ENCODE measurements at places on chromosomes 4 and X.

DNA sequence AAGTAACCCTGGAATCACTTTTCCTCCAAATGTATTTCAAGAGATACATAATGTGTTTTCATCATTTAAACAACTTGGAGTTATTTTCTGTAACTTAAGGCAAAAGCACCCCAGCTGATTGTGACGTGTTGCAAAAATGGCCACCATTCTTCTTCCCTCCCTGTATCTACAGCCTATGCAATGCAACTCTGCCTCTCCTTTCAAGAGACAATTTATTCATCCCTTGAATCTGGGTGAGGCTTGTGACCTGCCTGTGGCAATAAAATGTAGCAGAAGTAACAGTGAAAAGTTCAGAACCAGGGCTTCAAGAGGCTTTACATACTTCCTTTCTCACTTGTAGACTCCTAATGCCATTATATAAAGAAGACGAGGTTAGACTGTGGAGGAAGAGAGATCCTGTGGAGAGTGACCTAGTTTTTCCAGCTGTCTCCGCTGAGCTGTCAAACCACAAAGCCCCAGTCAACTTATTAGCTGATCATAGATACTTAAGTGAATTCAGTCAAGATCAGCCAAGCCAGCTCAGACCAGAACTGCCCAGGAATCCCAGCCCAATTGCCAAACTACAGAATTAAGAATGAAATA is 81.0 kb upstream of the KLF3 start:
- no peak for DNase-seq

DNA sequence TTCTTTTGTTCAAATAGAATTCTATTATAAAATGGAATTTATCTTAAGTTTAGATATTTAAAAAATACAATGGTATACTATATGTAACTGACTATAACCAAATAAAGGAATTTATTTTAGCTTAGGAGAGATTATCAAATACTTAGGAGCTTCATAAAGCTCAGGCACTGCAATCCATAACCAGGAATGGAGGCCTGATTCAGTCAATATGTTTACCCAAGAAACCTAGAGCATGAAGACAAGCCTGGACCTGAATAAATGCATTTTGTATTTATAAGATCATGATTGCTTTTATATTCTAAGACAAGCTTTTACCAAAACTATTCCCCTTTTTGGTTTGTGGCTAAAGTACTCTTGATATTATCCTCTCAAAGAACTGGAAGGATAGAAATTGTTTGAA is 742.6 kb downstream of the FAT4 start:
- DNase-seq = no peak

GRCh38 chrX:23779025-23779424 is 3.9 kb upstream of the SAT1 start:
- no peak for DNase-seq

DNA sequence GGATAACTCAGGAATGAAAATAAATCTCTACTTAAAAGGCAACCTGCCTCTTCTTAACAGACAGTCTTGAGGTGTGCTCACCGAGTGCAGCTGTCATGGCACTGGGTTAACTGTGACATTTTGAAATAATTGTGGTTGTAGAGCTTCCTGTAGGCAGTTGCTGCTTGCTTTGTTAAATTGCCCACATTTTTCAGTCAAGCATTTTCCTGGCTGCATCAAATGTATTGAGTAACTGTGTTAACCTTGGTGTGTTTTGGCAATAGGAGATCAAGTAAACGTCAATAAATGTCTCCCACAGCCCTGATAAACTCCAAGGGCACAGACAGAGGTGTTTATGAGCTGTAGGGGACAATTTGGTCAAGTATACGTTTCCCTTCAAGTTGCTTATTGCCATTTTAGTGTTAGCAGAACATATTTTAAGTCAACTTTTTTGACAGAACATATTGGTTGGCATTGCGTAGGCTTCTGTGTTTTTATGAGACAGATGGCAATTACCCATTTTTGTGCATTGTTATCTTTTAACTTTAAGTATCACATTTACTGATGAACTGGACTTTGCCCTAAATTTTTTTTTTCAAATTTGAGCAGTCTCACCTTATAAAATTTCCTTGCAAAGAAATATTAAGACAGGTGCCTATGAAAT is 527.4 kb downstream of the C4orf33 start:
- DNase-seq = no peak

GRCh38 chrX:134634691-134635090 is 23.6 kb downstream of the PLAC1 start:
- no peak for DNase-seq

DNA sequence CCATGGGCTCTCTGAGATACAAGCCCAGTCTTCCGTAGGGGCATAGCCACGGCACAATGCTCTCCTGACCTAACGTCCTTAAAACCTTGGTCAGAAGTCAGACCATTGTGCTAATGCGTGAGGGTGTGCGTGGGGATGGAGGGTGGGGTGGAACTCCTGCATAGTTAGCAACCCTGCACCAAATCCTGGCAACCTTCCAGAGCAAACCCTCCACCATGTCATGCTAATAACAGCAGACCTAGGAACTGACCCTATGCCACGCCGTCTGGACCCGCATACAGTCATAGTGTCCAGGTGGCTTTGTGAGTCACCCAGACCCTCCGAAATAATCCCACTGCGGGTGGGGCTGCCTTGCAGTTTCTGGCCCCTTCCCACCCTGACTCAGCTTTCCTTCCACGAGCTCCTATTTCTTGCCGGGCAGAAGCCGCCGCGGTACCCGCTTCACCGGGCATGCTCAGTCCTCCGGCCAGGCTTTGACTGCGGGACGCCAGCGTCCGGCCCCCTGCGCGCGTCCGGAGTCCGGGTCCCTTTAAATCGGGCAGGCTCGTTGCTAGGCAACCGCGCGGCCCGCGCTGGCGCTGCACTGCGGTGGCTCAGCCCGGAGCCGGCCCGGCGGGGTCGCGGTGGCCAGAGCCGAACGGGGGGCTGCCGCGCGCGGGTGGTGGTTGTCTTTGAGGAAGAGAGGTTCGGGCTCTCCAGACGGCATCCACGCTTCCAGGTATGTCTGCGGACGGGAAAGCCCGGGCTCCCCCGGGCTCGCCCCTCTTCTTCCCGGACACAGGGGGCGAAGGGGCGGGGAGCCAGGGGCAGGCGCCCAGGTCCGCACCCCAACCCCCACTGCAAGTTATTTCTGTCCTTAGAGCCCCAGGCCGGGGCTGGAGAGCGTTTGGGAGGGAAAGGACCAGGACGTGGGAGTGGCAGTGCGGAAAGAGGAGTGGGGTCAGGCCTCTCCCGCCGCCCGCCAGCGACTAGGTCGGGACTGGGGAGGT is at the start of gene CCDC160:
Gene CCDC160, plus strand, starts transcription at position 557 of the 989 bp plus-strand sequence. CDS start 7,619 bp downstream, outside the sequence.
- DNase-seq = no peak

GRCh38 chr4:169330811-169331210 is 60.1 kb upstream of the SH3RF1 start:
- no peak for DNase-seq

DNA sequence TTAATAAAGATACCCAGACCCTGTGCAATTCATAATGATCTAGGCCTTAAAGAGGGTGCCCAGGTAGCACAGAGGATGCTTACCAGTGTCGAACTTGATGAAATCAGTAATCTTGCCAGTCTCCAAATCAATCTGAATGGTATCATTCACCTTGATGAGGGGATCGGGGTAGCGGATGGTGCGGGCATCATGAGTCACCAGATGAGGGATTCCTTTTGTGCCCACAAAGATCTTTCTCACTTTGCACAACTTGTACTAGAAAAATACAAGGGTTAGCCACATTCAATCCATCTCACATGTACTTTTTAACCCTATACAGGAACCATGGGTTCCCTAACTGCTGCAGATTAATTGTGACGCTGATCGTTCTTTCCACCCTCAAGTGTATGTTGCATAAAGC is 3.3 kb downstream of the RPS4X start:
- DNase-seq = no peak

GRCh38 chr4:74431113-74431826 is 13.7 kb upstream of the AREG start:
- DNase-seq = no peak

- DNase-seq = no peak
These were observed 90.0 kb upstream of the AFAP1 start for GRCh38 chr4:8029689-8030088.

GRCh38 chr4:183808097-183808456 is 97.0 kb upstream of the STOX2 start:
- no peak for DNase-seq

GRCh38 chr4:96406742-96407141 is 566.8 kb downstream of the PDHA2 start:
- DNase-seq = no peak

GRCh38 chr4:10535912-10536311 is 78.7 kb upstream of the ZNF518B start:
- DNase-seq = no peak

DNA sequence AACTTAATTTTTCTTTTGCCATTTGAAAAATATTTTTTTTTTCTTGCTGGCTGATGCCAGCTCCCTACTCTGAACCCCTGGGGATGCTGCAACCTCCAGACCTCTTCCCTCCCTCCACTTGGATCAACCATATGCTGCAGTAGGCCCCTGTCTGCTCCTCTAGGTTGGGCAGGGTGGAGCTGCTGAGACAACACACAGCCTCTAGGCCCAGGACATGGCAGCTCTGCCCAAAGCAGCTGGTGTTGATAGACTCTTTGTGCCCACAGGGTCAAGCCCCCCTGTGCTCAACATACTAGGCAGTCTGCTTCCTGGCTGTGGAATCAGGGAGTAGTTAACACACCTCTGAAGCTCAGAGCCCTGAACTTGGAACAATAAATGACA is 19.9 kb upstream of the CLNK start:
- no peak for DNase-seq

DNA sequence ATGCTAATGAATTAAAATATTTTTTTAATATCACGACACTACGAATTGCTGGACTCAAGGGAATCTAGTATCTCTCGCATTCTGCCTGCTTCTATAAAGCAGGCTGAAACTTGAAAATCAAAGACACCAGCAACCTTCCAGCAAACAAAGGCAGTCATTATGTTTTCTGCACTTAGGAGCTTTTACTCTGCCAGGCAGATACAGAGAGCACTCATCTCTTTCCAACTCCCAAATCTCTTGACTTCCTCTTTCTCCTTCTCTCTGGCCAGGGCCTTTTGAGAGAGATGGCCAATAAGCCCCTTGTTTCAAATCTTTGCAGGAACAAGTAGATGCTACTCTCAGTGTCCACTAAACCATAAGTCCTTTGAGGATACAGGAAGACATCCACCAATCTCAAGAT is 95.2 kb upstream of the KLF3 start:
- no peak for DNase-seq

DNA sequence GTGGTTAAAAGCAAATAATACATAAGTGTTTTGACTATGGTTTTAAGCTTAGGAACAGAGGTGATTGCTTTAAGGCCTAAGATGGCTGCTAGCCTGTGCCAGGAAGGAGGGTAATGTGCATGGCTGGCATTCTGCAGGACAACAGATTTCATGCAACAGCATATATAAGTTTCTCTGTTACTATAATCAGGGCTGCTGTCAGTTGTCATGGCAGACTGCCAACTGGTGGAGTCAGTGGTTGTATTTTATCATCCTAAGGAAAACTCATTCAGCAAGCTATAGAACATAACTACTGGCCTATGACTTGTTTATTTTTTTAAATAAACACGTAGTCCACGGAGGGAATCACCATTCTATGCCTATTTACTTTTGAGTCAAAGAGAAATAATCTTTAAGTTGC is 77.7 kb upstream of the DCAF8L1 start:
- DNase-seq = no peak

DNA sequence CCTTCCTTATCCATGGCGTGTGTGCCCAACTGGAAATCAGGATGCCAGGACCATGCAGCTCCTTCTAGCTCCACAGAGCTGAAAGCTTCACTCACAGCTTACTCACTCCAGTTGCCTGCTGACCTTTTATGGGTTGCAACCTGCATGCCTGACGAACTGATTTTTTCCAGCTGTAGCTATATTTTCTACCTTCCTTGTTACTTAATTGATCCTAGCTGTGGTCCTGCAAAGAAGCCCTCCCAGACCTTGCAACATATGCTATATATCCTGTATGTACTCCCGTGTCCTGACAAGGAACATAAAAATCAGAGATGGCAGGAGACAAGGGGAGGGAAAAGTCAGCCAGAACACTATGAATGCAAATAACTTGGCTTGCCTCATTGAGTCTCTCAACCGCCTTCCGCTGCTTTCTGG is 135.3 kb upstream of the LDB2 start:
- DNase-seq = no peak

- DNase-seq = no peak
These were observed 52.1 kb upstream of the HSD17B10 start for GRCh38 chrX:53486285-53486684.

- no peak for DNase-seq
These were observed 69.6 kb downstream of the KIT start for GRCh38 chr4:54727346-54727745.

DNA sequence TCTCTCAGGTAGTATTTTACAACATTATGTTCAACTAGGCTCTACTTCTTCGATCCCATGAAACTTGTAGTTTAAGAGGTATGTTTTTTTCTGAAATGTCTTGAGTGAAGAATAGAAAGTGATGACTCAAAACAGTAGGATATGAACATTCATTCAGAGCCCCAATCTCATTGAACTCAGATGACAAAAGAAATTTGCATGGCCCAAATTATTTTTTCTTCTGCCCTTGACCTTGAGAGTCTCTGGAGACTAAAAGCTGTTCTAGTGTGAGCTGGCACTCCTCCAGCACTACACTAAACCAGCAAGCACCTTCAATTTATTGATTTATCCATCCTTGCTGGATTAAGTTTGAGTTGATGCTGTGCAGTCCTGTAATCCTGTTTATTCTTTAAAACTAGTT is 4.0 kb downstream of the DCLK2 start:
- no peak for DNase-seq

DNA sequence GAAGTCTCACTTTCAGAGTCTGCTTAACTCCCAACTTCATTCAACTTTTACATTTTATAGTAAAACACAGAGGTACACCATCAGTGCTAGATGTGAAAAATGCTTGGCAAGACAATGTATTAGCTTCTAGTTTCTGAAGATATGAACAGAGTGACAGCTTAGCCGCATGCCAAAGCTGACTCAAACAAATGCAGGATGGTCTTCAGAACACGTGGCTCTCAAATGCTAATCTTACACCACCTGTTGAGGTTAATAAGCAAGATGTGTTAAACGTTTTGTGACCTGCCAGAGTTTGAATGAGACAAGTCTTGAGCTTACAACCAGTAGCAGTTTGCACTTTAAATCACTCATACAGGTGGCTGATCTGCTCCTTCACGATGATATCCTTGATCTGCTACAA is 18.9 kb upstream of the GPM6B start:
- DNase-seq = no peak

DNA sequence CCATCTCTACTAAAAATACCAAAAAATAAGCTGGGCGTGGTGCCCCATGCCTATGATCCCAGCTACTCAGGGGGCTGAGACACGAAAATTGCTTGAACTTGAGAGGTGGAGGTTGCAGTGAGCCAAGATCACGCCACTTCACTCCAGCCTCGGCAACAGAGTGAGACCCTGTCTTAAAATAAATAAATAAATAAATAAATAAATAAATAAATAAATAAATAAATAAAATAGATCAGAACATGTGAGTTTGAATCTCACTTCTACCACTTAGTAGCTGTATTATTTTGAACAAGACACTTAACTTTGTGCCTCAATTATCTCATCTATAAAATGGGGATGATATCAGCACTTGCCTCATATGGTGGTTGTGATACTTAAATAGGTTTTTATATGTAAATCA is 90.2 kb downstream of the C4orf51 start:
- DNase-seq = no peak
